ENCODE measurements at places on chromosomes 4 and X. TPM values are rescaled to one million over a fixed set of nuclear protein-coding genes. Genes with fewer than 3 reads are reported as not detected.

ZNF595 gene
- total RNA-seq: 15.9 TPM

- DNase-seq: no peak
These were observed 8.0 kb downstream of the SFRP2 start for GRCh38 chr4:153780876-153781275.

DNA sequence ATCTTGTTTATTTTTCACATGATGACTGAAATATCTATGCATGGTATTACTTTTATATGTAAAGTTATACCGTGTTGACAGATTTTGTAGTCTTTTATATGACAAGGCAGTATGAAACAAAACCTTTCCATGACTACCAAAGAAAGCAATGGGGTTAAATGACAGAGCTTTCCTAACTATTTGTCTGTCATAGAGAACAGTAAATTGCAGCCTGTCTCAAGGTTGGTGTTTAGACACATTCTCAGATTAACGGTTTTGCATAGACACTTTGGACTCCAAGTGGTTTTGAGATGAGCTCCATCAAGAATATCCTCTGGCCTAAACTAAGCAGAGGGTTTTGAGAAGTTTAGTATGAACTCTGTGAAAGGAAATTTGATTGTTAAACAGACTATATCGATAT, 180.7 kb upstream of the TENM3 start:
- DNase-seq: no peak

- no peak for DNase-seq
These were observed 402.4 kb upstream of the NDST4 start for GRCh38 chr4:115515772-115516171.

- no peak for DNase-seq
These were observed 47.5 kb downstream of the CPZ start for GRCh38 chr4:8639777-8640720.

- DNase-seq: no peak
These were observed 177.8 kb upstream of the GK2 start for GRCh38 chr4:79585834-79586233.

- peak; percentile 48 for DNase-seq
These were observed 2.7 kb downstream of the FAM120C start for GRCh38 chrX:54180403-54180802.

C4orf51 gene
- total RNA-seq: not detected

DNA sequence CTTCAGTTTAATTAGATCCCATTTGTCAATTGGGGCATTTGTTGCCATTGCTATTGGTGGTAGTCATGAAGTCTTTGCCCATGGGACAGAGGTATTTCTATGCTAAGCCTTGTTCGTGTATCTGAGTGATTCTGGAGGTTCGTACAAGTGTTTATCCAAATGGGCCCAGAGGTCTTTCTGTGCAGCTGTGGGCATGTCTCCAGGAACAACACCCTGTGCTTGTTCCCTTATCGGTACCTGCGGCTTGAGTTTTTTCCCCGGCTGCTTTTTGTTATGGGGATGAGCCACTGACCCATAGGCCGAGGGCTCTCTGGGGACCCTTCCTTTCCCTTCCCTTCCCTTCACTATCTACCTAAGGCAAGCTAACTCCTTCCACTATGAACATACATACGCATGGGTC, 81.4 kb upstream of the WDR1 start:
- DNase-seq: no peak

CT47B1 gene
- not detected for total RNA-seq

DNA sequence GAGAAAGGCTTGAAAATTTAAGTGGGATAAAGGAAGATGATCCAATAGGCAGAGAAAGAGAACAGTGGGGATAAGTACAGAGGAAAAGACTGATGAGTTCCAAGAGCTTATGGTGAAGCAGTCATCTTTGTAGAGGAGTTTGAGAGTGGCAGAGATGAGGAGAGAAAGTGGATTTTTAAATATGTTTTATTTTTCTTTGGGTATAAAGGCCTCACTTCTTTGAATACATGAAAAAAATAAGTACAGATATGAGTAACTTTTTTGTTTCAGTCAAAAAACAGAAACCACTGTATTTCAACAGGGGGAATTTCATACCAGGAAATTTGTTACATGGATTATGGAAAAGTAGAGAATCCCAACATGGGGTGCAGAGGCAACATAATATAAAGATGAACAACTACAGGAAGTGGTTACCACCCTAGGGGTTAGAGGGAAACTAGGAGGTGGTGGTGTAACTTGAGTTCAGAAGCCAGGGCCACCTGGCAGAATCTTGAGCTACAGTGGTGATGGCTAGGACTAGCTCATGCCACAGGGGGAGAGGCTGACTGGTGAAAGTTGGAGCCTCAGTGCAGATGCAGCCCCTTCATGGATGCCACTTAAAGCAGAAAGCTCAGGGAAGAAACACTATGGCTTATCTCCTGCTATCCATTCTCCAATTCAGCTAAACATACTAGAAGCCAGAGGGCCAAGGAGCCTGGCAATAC, 3.4 kb upstream of the CYBB start:
- no peak for DNase-seq

All from astrocyte (in vitro differentiated cells and primary cell).